Fibroblast of the aortic adventitia (primary cell): ENCODE measurements at places on chromosomes 12 and 14.

GRCh38 chr14:69054030-69054429, 74.9 kb upstream of the ACTN1 start:
- no peak for DNase-seq

GRCh38 chr12:27672643-27673042, 23.6 kb upstream of the REP15 start:
- peak; percentile 37 for DNase-seq

DNA sequence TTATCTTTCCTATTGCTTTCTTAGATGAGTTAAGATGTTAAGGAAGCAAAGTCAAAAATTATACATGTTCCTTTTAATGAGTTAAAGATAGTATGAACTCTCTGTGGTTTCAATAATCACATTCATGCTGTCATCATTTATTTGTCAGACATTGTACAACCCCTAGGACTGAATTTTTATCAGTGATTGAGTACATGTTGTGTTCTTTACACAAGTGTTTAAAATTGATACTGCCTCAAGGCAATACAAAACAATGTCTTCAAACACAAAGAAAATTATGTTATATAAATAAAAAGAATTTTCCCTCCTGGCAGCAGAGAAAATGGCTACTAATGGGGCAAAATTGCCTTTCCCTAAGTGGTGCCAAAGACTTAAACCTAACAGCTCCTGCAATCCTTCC, 34.6 kb upstream of the KCNJ8 start:
- no peak for DNase-seq

GRCh38 chr12:991350-992333, 619 bp downstream of the ERC1 start:
- DNase-seq, result peak; percentile 19

DNA sequence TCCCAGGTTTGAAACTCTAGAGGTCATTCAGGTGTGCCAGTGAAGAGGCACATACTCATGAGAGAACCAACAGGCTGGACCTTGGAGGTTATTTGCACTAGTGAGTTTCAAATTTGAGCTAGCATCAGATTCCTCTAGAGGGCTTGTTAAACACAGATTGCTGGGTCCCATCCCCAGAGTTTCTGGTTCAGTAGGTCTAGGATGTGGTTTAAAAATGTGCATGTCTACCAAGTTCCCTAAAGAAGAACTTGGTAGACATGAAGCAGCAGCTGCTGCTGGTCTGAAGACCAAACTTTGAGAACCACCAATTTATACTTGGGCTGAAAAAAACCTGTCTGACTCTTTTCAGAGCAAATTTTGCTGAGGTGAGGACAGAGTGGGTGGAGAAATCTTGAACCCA, 61.7 kb downstream of the SUSD6 start:
- DNase-seq, result no peak

DNA sequence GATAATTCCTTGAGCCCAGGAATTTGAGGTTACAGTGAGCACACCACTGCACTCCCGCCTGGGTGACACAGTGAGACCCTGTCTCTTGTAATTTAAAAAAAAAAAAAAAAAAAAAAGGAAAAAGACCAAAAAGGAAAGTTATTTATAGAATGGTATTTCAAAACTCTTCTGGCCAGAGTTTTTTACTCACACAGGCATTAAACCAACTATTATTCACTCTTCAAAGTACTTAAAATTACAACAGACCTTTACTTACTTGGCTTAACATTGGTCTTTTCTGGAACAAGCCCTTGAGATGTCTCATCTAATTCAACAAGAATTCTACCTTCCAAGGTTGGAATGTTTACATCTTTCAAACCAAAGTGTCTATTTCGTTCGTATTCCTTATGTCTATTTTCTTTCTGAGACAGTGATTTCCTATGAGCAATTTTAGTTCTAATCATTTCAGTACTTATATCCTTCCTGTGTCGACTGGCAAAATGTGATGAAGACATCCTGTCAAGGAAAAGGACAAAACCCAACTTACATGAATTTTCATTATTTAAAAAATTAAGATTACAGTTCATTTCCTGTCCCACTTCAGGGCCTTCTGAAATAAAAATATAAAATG, 2.6 kb downstream of the DLGAP5 start:
- peak; percentile 41 for DNase-seq

DNA sequence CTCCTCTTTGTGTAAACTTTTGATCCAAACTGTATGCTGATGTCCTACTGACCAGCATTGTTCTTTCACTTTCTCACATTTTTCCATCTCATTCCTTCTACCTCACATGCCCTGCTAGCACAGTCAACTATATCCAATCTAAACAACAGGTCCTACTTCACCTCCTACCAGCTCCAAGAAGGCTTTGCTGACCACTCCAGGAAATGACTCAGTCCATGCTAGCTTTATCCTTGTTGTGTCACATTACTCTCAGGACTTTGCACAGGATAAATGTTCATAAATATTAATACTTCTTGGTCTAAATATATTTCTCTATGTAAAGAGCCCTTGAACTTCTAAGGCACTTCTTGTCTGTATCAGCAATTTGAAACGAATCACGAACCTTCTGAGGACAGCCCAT, 64.9 kb upstream of the PCED1B start:
- DNase-seq, result peak; percentile 88

DNA sequence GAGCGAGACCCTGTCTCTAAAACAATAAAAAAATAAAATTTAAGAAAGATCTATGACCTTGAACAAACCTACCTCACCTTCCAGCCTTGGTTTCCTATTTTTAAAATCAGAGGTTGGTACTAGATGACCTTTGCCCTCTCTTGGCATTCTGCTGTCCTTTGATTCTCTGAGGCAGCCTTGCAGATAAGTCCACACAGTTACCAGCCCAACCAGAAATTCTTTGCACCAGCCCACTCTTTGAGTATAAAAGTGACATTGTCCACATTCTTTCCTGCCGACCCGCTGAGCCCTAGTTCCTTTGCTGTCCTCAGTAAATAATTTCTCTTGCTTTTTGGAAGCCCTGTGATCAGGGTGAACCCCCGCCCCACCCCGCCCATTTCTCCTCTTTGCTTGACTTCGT, 150.4 kb downstream of the PHETA1 start:
- DNase-seq, result no peak

GRCh38 chr14:61285364-61285763, 4.2 kb upstream of the TMEM30B start:
- no peak for DNase-seq

GRCh38 chr14:68033336-68033932, 213.9 kb downstream of the RAD51B start:
- no peak for DNase-seq

DNA sequence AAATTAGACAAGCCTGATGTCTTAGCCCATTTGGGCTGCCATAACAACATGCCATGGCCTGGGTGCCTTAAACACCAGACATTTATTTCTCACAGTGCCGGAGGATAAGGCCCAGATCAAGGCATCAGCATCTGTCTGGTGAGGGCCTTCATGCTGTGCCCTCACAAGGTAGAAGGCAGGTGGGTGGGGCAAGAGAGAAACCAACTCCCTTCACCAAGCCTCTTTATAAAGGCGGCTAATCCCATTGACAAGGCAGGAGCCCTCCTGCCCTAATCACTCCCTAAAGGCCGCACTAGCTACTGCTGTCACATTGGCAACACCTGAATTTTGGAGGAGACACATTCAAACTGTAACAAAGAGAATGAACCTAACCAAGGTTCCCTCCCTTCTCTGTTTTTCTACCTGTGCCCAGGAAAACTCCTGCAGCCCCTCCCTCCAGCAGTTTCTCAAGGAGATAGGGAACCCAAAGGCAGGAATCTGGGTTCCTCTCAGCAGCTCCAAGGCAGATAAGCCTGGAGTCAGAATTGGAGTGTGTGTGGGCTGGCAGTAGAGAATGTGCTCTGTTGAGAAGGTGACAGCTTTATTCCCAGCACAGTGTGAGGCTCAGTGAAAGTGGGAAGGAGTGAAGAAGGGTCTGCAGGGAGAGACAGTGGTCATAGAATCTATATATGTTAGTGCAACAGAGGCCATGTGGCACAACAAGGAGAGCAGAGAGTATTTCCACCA, 21.7 kb upstream of the GPATCH2L start:
- no peak for DNase-seq

DNA sequence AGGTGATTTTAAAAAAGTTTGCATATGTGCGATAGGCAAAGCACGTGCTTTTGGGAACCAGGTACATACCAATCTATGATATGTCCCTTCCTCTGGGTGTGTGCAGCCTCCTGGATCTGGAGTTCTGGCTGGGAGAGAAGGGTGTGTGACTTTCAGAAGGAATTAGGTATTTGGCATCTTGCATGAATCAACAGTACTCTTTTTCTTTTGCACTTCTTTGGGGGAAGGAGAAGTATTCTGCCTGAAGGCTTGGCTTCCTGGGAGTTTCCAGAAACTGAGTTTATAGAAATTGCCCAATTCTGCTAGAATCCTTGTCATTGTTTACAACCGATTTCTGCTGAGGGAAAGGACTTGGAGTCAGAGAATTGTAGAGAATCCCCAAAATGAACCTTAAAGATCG, 2.9 kb upstream of the CLMN start:
- DNase-seq, result peak; percentile 10
